ENCODE measurements at places on chromosomes 1 and 21. TPM values are rescaled to one million over a fixed set of nuclear protein-coding genes. Genes with fewer than 3 reads are reported as not detected.

GRCh38 chr1:56820755-56821461 lies 1.7 kb upstream of the FYB2 start:
- DNase-seq = peak; percentile 66

Gene ZSWIM5
- 9.6 TPM for polyA plus RNA-seq

DNA sequence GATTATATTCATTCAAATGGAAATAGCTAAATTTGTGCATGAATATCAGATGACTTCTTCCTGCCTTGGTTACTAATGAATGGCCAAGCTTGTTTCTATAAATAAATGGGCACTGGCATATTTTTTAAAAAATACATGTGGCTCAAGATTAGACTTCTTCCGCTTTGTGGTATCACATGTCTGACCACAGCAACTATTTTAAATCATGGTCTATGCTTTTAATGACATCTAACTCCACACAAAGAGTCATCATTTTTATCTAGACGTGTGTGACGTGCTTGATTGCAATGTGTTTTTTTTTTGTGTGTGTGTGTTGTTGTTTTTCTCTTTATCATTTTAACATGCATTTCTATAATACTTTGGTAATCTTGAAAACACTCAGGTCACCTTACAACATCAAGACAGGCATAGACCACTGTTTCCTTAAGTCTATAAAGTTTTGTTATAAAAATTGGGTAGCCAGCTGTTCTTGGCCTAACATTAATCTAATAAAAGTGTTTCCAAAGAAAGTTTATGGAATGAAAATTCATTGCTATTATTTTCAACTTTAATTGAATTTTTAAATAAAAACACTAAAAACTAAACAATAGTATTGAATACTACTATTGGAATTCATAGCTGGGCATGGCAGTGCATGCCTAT lies 29.5 kb downstream of the RGS1 start:
- DNase-seq = no peak

- DNase-seq = no peak
Measured at GRCh38 chr21:21457077-21457476, 458.9 kb downstream of the NCAM2 start.

DNA sequence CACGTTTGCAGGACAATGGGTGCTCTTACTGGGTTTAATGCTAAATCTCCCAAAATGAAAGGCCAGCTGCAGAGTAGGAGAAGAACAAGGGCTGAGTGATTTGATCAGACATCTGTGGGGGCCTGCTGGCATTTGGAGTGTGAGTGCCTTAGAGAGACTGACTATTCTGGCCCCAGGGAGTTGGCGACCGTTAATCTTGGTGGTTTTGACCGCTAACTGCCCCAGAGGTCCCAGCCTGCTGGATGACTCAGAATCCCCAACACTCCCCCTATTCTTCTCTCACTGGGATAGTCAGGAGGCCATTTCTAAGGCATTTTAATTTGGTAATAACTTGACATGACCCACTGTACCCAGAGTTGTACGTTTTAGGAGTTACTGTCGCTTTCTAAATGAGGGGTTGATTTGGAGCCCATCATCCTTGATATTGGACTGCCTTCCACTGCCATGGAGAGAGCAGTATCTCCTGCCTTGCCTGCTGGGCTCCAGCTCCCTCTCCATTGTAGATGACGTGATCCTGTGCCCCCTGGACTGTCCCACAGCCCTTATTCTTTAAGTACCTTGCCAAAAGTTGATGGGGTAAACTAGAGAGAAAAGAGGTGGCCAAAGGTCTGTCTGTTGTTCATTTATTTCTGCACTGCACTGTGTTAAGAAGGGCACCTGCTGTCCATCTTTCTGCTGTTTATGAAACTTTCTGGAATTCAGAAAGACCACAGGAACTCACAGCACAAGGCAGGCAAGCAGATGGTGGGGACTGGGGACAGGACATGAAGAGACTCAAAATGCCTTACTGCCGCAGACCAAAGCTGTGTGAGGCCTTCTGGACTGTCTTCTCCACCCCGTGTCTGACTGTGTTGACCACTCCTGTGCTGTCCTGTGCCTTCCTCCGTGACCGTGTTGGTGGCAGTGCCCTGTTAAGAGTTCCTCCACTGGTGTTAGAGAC lies 98.2 kb upstream of the ARTN start:
- no peak for DNase-seq

All from left kidney (tissue), 8 donors.